Activated naive CD4-positive, alpha-beta T cell treated with anti-CD3 and anti-CD28 coated beads, Interleukin-2, amount 50 U/mL, for 72 hours (primary cell): ENCODE measurements at places on chromosomes 7 and 10.

DNA sequence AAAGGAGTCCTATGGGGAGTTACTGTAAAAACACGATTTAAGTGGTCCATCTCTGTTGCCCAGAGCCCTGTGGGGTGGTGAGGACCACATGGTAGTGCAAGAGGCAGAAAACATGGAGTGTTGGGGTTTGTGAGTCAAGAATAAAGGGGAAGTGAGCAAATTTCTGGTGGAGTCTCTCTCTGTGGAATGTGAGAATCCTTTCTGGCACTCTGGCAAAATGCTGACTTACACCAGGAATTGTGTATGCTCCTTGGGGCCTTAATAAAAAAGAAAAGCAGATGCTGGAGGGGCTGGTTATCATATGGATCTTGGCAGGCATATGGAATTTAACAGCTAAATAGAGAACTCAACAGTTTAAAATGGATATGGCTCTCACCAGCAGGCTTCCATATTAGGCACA lies 486.0 kb downstream of the TNS3 start:
- DNase-seq = no peak

DNA sequence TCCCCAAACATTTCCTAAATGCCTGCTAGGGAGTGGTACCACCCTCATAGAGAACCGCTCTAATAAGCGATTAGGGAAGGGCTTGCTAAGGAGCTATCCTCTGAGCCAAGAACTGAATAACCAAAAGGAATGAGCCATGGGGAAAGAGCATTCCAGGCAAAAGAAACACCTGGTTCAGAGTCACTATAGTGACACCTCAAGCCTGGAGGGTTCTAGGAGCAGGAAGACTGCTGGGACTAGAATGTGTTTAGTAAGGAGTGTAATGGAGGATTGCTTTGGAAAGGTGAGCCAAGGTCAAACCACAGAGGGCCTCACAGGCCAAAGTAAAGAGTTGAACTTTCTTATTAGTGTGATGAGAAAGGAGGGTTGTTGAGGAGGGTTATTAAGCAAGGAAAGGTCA lies 38.7 kb upstream of the NRBF2 start:
- DNase-seq = no peak

GRCh38 chr10:103493916-103494877 lies 692 bp downstream of the NEURL1 start:
- DNase-seq = peak; percentile 29

GRCh38 chr10:105284476-105285215 lies 643.6 kb downstream of the SORCS3 start:
- DNase-seq = no peak

GRCh38 chr7:102064361-102065025 lies 222.2 kb upstream of the SH2B2 start:
- no peak for DNase-seq

GRCh38 chr10:69624245-69624786 lies 5.7 kb upstream of the FAM241B start:
- no peak for DNase-seq

DNA sequence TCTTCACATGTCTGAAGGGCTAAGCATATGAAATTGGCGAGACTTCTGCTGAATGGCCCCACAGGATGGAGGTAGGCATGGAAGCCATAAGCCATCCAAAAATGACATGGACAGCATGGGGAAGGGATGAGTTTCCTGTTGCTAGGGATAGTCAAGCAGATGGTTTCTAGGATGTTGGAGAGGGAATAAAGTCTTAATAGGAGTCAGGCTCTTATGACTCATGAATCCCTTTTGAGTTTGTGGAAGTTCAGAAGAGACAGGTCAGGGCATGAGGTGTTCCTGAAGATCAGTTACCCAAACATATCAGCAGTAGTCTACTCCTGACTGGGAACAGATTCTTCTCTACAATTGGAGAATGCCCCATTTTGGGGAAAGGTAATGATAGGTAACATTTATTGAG lies 243.9 kb downstream of the REEP3 start:
- no peak for DNase-seq
